Posterior vena cava (tissue), 2 donors: ENCODE measurements at places on chromosomes 1 and 21. TPM values are rescaled to one million over a fixed set of nuclear protein-coding genes. Genes with fewer than 3 reads are reported as not detected.

- DNase-seq, result no peak
These were observed 67.2 kb upstream of the CNN3 start for GRCh38 chr1:94993931-94994645.

DNA sequence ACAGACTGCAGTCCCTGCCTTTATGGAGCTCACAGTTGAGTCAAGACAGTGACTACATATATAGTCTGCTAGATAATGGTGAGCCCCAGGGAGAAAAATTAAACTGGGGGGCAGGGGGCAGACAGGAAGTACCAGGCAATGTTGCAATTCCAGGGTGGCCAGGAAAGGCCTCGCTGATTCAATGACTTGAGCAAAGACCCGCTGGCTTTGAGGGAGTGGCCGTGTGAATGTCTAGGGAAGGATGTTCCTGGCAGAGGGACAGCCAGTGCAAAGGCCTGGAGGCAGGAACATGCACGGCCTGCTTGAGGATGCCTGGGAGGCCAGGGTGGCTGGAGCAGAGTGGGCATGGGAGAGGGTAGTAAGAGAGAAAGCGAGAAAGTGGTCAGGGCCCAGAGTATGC is 23.0 kb upstream of the EPHA8 start:
- DNase-seq, result no peak

GRCh38 chr1:164771619-164772361 is 212.8 kb downstream of the PBX1 start:
- DNase-seq, result no peak

GRCh38 chr1:194940336-194941030 is 1667.8 kb downstream of the KCNT2 start:
- DNase-seq, result no peak

- no peak for DNase-seq
These were observed 10.1 kb upstream of the ELAVL4 start for GRCh38 chr1:50098591-50099021.

- DNase-seq, result no peak
These were observed 165.3 kb downstream of the LTN1 start for GRCh38 chr21:28827422-28827821.

The KRTAP7-1 gene
- not detected for total RNA-seq

DNA sequence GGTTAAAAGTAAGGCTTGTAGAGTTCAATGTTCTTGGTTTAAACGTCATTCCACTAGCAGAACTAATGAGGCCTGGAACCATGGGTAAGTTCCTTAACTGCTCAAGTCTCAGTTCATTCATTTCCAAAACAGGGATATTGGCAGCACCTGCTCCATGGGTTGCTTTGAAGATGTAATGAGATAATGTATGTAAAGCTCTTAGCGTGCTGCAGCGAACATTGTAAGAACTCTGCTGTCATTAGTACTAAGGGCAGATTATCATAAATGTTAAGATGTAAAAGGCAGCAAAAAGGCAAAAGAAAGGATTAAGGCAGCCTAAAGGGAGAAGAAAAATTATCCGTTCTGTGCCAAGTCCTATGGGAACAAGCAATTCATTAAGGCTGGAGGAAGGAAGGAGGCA is 129.1 kb upstream of the NGF start:
- no peak for DNase-seq

The HCRTR1 gene
- total RNA-seq, result not detected

- DNase-seq, result no peak
These were observed 19.2 kb downstream of the CAPZB start for GRCh38 chr1:19466112-19466561.

DNA sequence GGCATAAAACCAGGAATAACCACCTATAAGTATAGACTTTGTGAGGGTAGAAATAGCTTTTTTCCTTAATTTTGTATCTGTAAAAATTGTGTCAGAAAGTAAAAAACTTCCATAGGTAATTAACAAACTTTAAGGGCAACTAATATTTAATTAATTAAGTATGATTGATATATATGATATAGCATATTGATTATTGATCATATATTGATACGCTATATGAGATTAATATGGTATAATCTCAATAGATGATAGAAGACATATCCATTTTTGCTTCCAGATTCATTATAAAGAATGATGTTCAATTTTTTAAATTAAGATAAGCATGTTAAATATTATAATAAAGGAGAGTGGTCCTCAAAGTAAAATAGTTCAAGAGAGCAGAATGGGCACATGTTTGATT is 99.3 kb upstream of the VAV3 start:
- DNase-seq, result no peak

- no peak for DNase-seq
These were observed 357.2 kb downstream of the COL11A1 start for GRCh38 chr1:102751111-102751510.

- no peak for DNase-seq
These were observed 164.7 kb upstream of the KCNJ15 start for GRCh38 chr21:38092051-38092450.
